Testis (tissue), 5 donors: ENCODE measurements at places on chromosomes 4 and X. TPM values are rescaled to one million over a fixed set of nuclear protein-coding genes. Genes with fewer than 3 reads are reported as not detected.

DNA sequence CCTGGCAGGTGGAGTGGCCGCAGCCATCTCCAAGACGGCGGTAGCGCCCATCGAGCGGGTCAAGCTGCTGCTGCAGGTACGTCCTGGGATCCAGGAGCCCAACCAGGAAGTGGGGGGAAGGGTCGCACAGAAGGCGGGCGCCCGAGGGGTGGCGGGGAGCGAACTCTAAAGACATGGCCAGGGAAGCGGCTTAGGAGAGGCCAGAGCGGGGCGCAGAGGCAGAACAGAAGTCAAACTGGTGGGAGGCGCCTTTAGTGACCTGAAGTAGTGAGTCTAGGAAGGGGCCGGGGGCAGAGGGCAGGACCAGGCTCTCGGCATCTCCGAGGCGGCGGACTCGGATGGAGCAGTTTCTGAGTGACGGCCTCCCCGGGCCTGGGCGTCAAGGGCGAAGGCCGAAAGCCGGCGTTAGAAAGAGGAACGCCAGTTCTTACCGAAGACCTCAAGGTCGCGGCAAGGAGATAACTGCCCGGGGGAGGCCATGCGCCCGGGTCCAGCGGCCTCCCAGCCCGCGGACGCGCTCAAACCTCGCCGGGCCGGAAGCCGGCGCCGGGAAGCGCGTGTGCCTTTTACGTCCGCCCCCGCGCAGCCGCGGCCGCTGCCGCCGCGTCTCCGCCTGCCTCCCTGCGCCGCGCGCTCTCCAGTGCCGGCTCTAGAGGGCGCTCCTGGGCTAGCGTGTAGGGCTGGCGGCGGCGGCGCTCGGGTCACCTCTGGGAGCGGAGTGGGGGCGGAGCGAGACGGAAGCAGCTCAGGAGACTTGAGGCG is 488 bp downstream of the SLC25A5 start:
- H3K4me1 ChIP-seq: no peaks in the 10 kb centered on the region
- peak overlapping the region; percentile 76 for H3K4me3 ChIP-seq
- peak; percentile 87 for DNase-seq
- peak overlapping the region; percentile 90 for H3K27ac ChIP-seq

DNA sequence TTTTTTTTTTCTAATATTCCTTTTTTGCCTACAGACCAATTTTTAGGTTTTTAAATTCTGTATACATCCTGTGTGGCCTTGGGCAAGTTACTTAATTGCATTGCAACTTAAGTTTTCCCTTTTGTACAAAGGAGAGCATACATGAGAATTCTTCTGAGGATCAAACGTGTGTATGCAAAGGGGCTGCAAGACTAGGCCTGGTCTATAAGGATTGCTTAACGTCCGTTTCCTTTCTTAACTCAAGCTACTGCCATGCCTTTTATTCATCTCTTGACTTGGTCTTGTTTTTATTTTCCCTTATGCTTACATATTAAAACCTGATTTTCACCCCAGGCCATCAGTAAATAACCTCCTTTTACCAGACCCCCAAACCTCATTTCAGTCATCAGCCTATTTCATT is 13.6 kb downstream of the RBPJ start:
- no peak overlapping the region for H3K4me3 ChIP-seq
- no peaks in the 10 kb centered on the region for H3K36me3 ChIP-seq
- H3K27ac ChIP-seq: no peak overlapping the region
- no peak for DNase-seq

The GPR143 gene
- total RNA-seq: 2.7 TPM

The ZFP42 gene
- total RNA-seq: 1.2 TPM

The CXorf51B gene
- total RNA-seq: 71.6 TPM

The ARR3 gene
- not detected for total RNA-seq
